ENCODE measurements at places on chromosomes 6 and 20. TPM values are rescaled to one million over a fixed set of nuclear protein-coding genes. Genes with fewer than 3 reads are reported as not detected.

DNA sequence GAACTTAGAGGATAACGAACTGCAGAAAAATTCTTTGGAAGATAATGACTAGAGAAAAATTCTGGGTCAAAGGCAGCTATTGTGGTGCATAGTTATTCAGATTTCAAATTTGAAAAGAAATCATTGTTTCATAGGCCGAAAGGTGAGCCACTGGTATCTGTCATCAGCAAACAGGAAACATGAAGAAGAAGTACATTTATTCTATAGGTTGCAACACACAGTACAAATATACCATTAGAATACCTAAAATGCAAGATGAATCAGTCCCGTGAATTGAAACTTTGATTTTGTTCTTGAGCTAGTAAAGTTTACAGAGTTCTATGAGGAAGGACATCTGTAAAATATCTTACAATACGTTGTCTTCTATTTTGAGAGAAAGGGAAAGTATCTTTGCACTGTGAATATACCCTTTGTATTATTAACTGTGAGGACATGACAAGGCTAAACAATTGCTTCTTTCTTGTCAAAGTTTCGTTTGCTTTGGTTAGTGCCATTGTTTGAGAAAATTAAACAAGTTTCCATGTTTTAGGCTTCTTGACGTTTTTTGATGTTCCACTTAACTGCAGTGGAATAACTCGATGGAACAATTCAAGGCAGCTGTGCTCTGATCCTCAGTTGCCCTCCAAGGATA is 84.7 kb downstream of the HDGFL1 start:
- H3K4me3 ChIP-seq: no peak overlapping the region
- no peaks in the 10 kb centered on the region for H3K27me3 ChIP-seq

The TCF21 gene
- not detected for total RNA-seq

GRCh38 chr6:90271831-90272230 is 24.8 kb downstream of the BACH2 start:
- no peak overlapping the region for H3K4me3 ChIP-seq
- H3K4me1 ChIP-seq: peaks cover 40% of the 10 kb centered on the region
- peak overlapping the region; percentile 98 for H3K27ac ChIP-seq

The DAAM2 gene
- total RNA-seq: 0.07 TPM

DNA sequence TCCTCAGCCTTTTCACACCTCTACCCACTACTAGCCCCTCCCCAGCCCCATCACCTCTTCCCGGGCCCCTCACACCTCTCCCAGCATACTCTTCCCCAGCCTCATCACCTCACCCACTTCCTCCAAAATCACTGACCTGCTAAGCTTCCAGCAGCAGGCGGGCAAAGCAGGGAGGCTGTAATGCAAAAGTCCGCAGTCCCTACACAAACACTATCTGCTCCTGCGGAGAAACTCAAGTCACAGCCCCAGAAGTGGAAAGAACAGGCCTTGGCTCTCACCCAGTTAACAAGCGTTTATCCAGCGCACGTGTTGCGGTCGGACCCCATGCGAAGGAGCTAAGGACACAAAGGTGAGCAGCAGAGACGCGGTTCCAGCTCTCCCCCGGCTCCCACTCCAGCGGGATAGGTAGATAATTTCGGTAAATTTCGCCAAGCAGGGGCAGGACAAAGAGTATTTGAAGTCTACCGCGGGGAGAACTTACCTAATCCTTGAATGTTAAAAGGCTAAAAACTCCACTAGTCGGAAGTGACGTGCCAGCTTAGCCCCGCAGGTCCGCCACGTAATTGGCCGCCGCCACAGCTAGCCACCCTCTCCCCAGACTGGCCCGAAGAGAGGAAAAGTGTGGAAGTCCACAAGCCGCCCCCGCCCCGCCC is 728 bp upstream of the TRIM39 start:
- DNase-seq: peak; percentile 86
- H3K4me3 ChIP-seq: peak overlapping the region; percentile 86
- peak overlapping the region; percentile 94 for H3K27ac ChIP-seq
- H3K36me3 ChIP-seq: peaks cover 19% of the 10 kb centered on the region
- peaks cover 35% of the 10 kb centered on the region for H3K4me1 ChIP-seq

- H3K4me1 ChIP-seq: no peaks in the 10 kb centered on the region
- H3K4me3 ChIP-seq: no peak overlapping the region
- no peak for DNase-seq
- H3K27me3 ChIP-seq: no peaks in the 10 kb centered on the region
Observed at GRCh38 chr20:58762120-58762519, 69.5 kb downstream of the NPEPL1 start.

DNA sequence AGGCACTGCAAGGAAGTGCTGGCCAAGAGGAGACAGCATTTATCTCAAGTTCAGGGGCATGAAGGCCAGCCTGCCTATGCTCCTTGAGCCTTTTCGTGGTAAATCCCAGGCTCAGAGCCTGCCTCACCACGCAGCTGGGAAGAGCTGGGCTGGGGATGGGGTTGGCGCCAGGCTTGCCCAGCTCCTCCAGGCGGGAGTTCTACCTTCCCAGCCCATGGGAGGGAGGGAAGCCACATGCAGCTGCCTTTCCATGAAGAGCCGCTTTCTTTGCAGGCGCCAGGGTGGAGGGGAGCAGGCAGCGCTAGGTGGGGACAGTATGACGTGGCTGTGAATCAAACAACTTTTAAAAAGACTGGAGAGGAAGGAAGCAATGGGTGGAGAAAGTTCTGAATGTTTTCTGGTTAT is 19.5 kb upstream of the SIRT5 start:
- H3K36me3 ChIP-seq: no peaks in the 10 kb centered on the region
- no peaks in the 10 kb centered on the region for H3K4me1 ChIP-seq
- DNase-seq: no peak
- no peaks in the 10 kb centered on the region for H3K27me3 ChIP-seq

DNA sequence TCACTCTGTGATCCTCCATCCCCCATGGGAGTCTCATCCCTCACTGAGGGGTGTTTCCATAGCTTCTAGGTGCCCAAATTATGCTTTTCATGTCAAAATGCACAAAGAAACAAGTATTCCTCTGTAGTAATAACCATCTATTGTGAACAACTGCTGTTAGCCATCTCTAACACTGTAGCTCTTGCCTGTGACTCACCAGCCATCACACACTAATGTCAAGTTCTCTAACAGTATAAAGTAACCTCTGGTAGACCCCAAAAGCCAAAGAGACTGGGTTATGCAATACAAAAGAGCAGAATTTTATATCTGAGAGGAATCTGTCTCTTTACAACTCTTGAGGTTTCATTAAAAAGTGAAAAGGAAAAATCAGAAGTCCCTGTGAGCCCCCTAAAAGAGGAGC is 25.4 kb upstream of the IYD start:
- no peak overlapping the region for H3K27ac ChIP-seq
- no peaks in the 10 kb centered on the region for H3K27me3 ChIP-seq
- DNase-seq: no peak
- no peaks in the 10 kb centered on the region for H3K4me1 ChIP-seq

DNA sequence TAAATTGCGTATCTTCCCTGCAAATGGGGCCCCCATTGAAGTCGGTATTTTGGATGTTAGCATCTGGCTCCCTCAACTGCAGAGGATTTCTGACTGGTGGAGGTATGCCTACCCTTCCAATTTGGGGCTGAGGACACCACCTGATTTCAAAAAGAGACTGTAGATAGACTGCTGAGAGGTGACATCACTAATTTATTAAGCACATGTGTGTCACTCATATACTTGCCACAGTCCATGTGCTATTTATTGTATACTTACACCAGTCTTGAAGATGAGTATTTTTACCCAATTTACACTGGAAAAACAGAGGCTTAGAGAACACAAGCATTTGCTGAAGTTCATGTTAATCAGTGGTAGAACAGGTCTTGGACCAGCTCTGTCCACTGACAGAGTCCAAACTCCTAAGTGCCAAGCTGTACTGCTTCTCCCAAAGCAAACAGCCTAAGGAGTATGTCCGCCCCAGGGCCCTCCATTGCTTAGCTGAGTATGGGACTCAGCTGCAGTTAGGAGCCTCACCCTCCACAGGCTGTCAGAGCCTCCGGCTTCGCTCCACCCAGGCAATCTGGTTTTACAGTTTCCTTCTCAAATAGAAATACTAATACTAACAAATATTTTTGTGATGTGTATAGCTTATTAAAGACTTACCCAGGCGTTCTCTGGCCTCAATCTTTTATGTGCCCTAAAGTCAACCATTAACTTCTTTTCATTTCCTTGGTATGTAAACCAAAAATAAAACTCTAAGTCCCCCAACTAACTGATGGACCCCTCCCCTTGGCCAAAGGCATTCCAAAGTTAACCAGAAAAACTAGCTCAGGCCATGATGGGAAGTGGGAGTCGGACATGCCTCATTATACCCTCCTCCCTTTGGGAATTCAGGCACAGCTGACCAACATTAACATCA is 17.5 kb downstream of the RIN2 start:
- no peaks in the 10 kb centered on the region for H3K4me1 ChIP-seq
- H3K27me3 ChIP-seq: no peaks in the 10 kb centered on the region
- H3K27ac ChIP-seq: no peak overlapping the region
- H3K36me3 ChIP-seq: no peaks in the 10 kb centered on the region
- H3K4me3 ChIP-seq: no peak overlapping the region

- H3K27ac ChIP-seq: peak overlapping the region; percentile 84
- H3K36me3 ChIP-seq: no peaks in the 10 kb centered on the region
- DNase-seq: peak; percentile 73
Observed at GRCh38 chr6:16481697-16482399, 243.5 kb downstream of the GMPR start.
